Caki2 (cell line): ENCODE measurements at places on chromosomes 3 and 15. TPM values are rescaled to one million over a fixed set of nuclear protein-coding genes. Genes with fewer than 3 reads are reported as not detected.

Gene SAMMSON
- 0.10 and 0.78 TPM in 2 replicates for total RNA-seq

Gene RPL15
- total RNA-seq: 3,923 and 4,358 TPM in 2 replicates

DNA sequence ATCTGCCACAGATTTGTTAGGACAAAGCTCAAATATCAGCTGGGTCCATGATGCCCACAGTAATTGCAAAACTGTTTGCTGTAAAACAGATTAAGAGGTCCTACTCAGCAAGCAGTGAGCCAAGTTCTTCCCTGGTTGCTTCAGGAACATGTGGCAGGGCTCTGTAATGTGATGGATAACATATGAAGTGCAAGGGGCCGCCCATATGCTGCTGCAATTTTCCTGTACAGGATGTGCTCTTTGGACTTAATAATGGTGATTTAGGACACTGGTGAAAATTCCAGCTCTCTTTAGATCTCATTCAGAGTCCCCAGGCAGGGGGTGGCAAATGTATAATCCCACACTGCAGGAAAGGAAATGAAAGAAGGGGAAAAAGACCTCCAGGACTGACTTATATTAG lies 289.4 kb downstream of the LSAMP start:
- DNase-seq: no peak

Gene PAK6
- not detected in 2 replicates for total RNA-seq

Gene DPPA2
- 0.51 TPM in 1 of 2 replicates, not detected in the other for total RNA-seq

- no peak for DNase-seq
Measured at GRCh38 chr3:187358068-187358467, 10.1 kb upstream of the RTP4 start.

DNA sequence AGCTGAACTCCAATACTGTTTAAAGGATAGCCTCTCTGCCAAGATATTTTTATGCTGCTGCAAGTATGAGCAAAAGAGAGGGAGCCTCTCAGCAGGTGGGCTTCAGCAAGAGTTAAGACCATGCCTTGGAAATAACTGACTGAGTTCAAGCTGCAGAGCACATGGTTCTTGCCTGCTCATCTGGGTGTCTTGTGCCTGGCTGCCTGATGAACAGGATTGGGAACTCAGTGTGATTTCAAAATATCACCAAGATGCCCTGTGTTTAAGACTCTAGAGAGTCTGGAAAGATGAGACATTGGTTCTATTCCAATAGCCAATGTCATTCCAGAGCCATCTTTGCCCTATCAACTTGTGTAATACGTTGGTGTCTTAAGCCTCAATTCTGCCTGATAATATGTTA lies 147.5 kb upstream of the VEPH1 start:
- DNase-seq: no peak

DNA sequence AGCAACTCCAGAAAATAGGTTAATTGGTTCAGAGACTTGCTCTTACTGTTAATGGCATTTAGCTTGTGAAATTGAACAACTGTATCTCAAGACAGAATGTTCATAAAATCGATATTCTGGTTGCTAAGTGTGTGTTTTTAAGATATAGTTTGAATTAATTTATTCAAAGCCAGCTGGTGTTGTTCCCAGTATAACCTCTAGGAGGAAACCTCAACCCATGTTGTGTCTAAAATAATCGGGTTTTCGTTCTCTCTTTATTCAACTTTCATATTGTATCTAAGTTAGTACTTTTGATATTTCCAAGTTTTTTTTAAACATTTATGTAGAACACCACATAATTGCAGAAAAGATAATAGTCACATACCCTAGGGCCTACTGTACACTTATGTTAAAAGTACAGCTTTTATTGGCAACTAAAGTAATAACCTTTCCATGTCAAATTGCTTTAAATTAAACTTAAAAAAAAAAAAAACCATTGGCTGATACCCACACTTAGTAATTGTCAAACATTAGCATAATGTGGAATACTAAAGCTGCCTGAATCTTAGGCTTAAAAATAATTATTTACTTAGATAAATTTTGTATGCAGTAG lies 90.9 kb downstream of the SAMMSON start:
- DNase-seq: no peak

GRCh38 chr3:130480736-130481135 lies 36.2 kb upstream of the COL6A6 start:
- DNase-seq: no peak

GRCh38 chr3:23785882-23786281 lies 19.9 kb upstream of the UBE2E1 start:
- DNase-seq: no peak

DNA sequence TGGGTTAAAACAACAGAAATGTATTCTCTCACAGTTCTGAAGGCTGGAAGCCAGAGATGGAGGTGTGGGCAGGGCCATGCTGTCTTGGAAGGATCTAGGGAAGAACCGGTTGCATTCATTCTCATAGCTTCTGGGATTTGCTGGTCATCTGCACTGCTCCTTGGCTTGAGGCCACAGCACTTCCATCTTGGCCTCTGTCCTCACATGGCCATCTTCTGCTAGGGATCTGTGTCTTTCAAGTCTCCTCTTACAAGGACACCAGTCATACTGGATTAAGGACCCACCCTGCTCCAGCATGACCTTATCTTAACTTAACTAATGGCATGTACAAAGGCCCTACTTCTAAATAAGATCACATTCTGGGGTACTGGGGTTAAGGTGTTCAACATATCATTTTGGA lies 47.7 kb downstream of the RPLP1 start:
- DNase-seq: no peak

GRCh38 chr3:42780892-42781700 lies 8.0 kb upstream of the CCDC13 start:
- peak; percentile 39 for DNase-seq

DNA sequence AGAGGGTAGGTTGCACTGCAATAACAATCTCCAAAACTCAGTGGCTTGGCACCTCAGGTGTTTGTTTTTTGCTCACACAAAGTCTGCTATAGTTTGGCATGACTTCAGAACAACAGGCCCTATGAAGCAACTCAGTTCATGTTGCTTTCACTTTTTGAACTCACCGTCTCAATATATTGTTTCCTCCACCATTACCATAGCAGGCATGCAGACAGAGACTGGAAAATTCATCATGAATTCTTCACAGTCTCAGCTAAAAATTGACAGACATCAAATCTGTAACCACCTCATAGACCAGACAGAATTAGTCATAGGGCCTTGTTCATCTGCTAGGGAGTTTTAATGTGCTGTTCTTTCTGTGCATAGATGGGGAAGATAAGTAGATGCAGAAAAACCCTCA lies 161.4 kb upstream of the POU1F1 start:
- peak; percentile 6 for DNase-seq

Gene DISP2
- under 0.01 TPM in 1 of 2 replicates, not detected in the other for total RNA-seq

DNA sequence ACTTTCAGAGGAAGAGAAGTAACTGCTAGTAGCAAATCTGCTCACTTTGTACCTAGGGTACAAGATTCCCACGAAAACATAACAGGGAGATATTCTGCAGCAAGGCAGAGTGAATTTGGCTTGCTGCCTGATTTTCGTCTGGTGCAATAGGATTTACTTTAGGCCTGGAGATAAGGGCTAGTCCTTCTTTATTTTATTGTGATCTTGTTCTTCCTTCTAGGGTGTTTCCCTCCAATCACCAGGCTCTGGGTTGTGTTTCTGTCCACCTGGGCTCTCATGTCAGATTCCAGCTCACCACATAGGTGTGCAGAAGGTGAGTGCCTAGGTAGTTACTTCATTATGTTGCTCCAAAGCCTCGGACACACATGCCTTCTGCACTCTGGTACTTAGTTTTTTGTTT lies 211.8 kb upstream of the RGMA start:
- DNase-seq: no peak

Gene SLITRK3
- not detected in 2 replicates for total RNA-seq

DNA sequence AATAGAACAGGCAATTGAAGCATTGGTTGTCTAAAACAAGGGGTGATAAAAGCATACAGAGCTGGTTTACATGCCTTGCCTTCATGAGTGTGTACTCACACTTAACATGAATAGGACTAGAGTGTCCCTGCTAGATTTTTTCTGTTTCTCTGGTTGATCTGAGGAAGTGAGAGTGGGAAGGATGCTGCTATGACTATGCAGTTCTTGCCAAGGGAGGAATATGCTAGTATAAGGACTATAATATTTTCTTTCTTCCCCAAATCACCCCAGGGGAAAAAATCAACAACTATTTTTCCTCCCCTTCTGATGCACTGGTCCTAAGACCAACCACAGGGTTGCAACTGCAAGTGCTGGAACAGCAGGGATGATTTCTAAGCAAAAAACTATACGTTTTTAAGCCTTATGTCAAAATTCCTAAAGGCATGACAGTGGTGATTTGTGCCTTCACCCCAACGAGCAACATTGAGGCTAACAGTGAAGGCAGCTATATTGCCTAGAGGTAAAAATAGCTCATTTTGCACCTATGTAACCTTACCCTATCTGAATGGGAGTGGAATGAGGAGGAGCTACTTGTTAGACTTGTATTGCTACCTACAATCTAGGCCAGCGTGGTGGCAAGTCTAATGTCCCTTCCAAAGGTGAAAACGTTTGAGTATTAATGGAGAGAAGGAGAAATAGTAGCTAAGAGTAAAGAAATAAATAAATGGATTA lies 33.5 kb upstream of the USP8 start:
- DNase-seq: no peak

Gene CLDN1
- 129 and 151 TPM in 2 replicates for total RNA-seq
